ENCODE measurements at places on chromosomes 13 and 19. TPM values are rescaled to one million over a fixed set of nuclear protein-coding genes. Genes with fewer than 3 reads are reported as not detected.

GRCh38 chr19:15264061-15264932 lies 32.0 kb upstream of the EPHX3 start:
- DNase-seq = peak; percentile 29

GRCh38 chr19:9323557-9323918 lies 441 bp upstream of the ZNF559 start:
- peak; percentile 69 for DNase-seq

FFAR1 gene
- total RNA-seq = not detected

- DNase-seq = no peak
Measured at GRCh38 chr19:35229601-35230000, 1.1 kb upstream of the FAM187B start.

GRCh38 chr19:15243236-15243957 lies 11.1 kb upstream of the EPHX3 start:
- no peak for DNase-seq

GRCh38 chr13:98743377-98743776 lies 9.1 kb downstream of the SLC15A1 start:
- no peak for DNase-seq
